Cardiac fibroblast (primary cell): ENCODE measurements at places on chromosomes 5 and 9.

GRCh38 chr5:76114179-76114851 is 31.1 kb downstream of the SV2C start:
- no peak for DNase-seq

DNA sequence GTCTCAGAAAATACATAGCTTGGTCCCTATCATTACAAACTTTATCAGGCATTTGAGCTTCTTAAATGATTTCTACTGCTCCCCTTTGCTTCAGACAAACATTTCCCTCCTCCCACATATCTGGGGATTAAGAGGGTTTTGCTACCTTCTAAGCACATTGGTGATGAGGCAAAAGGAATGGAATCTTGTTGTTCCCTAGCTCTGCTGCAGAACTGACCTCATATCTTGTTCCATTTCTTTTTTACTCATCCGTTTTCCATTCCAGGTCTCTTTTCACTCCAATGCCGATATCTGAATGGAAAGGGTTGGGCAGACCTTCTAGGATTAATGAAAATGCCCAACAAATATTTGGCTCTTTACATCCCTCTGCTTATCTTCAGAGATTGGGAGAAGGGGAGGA is 444.6 kb downstream of the ZNF608 start:
- DNase-seq, result peak; percentile 33

GRCh38 chr5:50770441-50770840 is 104.0 kb downstream of the PARP8 start:
- no peak for DNase-seq

DNA sequence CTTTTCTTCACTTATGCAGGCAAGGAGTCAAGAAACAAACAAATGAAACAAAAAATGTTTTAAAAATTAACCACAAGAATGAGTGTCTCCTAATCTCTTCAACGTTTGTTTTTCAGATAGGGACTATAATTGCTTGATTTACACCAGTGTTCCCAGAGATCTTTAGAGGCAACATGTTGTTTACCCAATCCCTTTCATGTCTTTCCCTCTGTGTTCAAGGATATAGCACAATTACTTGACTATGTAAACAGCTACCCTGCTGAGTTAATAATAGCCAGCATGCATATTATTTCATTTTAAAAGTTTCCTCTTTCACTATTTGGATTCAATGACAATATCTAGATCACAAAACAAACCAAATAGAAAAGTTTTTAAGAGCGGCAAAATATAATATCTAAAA is 25.1 kb upstream of the SHISAL2B start:
- DNase-seq, result no peak

- no peak for DNase-seq
Measured at GRCh38 chr5:150661821-150662596, 958 bp downstream of the MYOZ3 start.

DNA sequence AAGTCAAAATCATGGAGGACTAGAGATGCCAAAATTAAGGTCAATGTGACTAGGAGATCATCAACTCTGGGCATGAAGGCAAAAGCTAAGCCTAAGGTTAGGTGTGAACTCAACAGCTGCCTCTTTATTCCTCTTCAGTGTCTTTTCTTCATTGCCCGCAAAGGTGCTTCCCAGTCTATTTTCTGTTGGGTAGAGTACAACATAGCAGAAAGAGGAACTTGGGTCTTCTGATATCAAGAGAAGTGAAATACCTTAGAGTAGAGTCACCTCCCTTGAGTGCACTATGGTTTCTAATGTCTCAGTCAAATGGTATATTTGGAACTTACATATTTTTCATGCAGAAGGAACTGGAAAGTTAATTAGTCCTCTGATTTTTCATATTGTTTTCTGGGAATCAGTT is 122.5 kb upstream of the GRIN3A start:
- no peak for DNase-seq
